Stimulated activated effector memory CD8-positive, alpha-beta T cell treated with anti-CD3 and anti-CD28 coated beads, Interleukin-12 subunit alpha, Interleukin-12 subunit beta, amount 100 ng/mL, for 72 hours (primary cell): ENCODE measurements at places on chromosomes 6 and 20.

GRCh38 chr6:157169656-157170055 lies 153.7 kb downstream of the TMEM242 start:
- DNase-seq = no peak

- DNase-seq = no peak
These were observed 26.8 kb downstream of the MANBAL start for GRCh38 chr20:37316116-37316774.

GRCh38 chr6:98830146-98830545 lies 4.2 kb upstream of the POU3F2 start:
- no peak for DNase-seq

- no peak for DNase-seq
These were observed 54.9 kb upstream of the CD93 start for GRCh38 chr20:23140991-23141390.

GRCh38 chr6:27188061-27188884 lies 59.2 kb upstream of the PRSS16 start:
- peak; percentile 81 for DNase-seq

- no peak for DNase-seq
These were observed 3.6 kb upstream of the MAS1 start for GRCh38 chr6:159887146-159887545.

DNA sequence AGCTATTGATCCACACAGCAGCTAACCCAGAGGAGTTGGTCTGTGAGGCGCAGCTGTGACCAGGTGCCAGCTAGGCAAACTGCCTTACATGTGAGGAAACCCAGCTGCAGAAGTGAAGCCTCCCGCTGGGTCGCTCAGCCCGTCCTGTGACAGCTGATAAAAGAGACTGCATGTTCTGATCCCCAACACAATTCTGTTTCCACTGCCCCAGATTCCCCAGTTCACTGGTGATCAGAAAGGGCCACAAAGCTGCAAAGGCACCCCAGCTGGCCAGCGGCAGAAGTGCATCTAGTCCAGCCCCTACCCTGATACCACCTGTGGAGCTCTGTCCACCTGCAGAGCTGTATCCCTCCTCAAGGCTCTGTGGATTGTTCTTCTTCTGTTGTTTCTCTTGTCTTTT lies 64.5 kb downstream of the CTNNBL1 start:
- no peak for DNase-seq

DNA sequence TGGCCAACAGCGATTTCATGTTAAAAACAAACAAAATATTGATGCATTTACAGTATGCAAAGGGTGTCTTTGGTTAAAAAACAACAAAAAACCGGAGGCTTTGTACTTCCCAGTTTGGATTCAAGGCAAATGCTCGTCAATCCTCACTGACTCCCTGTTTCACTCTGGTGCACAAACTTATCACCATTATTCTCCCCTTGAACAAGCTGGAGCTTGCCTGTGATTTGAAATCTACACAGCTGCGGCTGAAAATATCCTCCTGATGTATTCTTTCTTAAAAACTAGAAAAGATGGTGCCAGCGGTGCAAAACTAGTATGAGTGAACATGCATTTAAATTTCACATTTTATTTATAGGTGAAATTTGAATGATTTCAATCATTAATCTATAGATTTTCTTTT lies 3.3 kb downstream of the PERP start:
- DNase-seq = no peak

- DNase-seq = peak; percentile 14
These were observed 765 bp upstream of the GMDS start for GRCh38 chr6:2245877-2246863.

DNA sequence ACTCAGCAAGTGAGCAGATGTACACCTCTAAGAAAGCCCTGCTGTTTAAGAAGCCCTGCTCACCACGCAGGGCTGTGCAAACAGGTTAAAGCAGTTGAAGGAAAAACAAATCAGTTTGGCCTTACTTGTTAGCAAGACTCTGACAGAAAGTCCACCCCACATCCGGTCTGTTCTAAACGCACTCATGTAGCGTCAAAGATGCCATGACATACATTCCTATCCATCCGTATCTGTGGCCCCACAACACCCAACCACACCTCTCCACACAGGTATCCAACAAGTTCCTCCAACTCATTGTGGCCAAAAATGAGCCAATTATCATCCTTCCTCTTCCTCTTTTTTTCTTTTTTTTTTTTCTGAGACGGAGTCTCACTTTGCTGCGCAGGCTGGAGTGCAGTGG lies 22.8 kb upstream of the RAB22A start:
- peak; percentile 29 for DNase-seq

DNA sequence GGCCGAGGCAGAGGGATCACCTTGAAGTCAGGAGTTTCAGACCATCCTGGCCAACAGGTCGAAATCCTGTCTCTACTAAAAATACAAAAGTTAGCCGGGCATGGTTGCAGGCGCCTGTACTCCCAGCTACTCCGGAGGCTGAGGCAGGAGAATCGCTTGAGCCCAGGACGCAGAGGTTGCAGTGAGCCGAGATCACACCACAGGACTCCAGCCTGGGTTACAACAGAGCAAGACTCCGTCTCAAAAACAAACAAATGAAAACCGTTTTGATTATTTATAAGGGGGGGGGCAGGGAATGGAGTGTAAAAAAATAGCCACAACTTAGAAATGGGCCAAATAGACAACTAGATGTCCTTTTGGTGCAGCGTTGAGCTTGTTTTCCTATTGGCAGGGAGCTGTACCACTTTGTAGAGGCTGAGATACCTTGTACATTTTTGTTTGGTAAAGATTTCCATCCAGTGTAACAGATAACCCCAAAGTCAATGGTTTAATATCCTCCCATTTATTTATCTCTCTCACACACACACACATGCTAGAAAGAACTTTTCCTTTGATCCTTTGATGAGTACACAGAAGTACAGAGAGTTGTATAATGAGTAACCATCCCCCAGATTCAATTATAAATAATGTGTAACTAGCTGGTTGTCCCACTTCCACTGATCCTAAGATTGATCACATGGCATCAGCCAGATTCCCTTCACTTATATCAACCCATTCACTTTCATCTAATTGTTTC lies 477.5 kb downstream of the PRKN start:
- no peak for DNase-seq

GRCh38 chr6:72417759-72418158 lies 204.1 kb upstream of the KCNQ5 start:
- no peak for DNase-seq

- no peak for DNase-seq
These were observed 40.2 kb upstream of the SAMHD1 start for GRCh38 chr20:36991703-36992102.

DNA sequence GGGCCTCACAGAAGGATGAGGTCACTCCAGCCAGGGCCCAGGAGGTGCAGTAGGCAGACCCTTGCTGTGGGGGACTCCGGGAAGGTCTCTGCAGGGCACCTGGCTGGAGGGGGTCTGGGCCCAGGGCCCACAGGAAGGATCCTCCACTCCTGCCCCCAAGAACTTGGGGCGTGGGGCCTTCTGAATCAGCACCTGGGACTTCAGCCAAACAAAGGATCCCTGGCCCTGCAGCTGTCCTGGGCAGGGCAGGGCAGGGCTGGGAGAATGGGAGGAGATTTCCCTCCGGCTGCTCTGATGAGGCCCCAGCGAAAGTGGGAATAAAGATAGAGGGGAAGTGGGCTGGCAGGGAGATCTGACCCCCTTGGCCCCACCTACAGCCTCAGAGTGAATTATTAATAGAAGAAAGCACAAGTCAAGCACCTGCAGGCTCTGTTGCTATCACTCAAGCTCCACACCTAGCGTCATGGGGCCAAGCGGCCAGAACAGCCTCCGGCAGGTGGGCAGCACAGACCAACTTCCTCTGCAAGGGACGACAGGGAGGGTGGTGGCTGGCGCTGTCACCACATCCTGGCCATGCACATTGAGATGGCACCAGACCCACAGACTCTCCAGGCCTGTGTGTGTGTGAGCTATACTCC lies 61.6 kb upstream of the MRPS10 start:
- no peak for DNase-seq

- no peak for DNase-seq
These were observed 117.9 kb downstream of the JAG1 start for GRCh38 chr20:10555865-10556308.

- DNase-seq = no peak
These were observed 15.2 kb downstream of the RSPH4A start for GRCh38 chr6:116631379-116631990.

DNA sequence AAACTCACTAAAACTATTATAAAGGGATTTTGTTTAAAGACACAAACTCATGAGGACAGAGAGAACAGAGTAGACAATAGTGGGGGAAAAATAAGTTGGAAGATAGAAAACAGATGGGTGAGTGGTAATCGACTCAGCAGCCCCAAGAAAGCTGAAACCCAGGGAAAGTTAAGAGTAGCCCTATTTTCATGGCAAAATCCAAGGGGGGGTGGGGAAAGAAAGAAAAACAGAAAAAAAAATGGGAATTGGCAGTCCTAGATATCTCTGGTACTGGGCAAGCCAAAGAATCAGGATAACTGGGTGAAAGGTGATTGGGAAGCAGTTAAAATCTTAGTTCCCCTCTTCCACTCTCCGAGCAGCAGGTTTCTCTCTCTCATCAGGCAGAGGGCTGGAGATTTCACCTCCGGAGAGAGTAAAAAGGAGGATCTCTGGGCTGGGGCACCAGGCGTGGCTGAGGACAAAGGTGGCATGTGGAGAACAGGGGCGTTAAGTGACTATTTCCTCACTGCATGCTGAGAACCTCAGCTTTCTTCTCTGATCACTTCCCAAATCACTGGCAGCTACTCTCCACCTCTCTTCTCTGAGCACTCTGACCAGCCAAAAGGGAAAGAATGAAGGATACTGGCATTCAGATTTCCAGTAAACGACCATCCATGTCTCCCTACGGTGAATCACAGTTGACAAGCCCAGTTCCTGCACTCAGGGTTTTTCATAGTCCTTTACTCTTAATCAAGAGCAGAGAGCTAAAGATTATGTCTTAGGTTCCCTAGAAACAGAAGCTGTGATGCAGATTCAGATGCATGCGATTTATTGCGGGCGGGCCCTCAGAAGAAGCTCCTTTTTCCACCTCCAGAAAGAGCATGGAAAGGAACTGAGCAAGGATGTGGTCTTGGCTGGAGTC lies 7.3 kb upstream of the RNF24 start:
- no peak for DNase-seq

DNA sequence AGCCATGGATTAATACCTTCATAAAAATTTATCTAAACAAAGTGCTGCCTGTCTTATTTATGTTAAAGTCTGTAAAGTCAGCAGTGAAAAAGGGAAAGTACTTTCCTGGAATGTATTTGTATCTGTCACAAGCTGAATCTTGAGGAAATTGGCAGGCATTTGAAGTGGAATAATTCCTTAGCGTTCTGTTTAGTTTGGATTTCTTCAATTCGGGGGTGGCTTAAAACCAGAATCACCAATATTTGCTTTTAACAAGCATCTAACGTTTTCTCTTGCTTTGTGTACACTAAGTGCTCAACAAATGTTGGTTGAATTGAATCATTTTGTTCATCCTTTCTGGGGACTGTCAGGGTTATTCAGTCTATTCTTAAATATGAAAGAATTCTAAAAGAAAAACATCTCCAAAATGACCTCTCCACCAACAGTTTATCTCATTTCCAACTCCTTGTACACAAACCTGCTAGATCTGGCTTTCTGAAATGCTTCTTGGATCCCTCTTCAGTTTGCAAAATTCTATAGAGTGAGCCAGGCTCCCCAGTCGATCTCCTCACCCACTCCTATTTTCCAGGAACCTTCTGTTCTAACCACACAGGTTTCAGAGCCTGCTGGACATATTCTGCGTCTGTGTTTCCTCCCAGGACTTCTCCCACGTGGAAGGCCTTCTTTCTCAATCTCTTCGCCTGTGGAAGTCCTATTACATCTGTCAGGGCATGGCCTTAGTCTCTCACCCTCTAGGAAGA lies 2.0 kb upstream of the NPEPL1 start:
- DNase-seq = no peak

DNA sequence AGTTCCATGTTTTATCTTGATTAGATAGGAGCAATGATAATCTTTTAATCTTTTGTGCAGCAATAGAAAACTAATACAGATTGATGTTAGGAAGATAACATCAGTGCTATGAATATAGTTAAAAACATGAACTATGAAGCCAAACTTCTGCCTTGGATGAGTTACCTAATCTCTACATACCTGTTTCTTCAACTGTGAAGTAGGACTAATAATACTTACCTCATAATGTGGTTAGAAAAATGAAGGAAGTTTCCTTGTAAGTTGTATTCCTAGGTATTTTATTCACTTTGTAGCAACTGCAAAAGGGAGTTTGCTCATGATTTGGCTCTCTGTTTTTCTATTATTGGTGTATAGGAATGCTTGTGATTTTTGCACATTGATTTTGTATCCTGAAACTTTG lies 111.9 kb downstream of the FRK start:
- DNase-seq = no peak

DNA sequence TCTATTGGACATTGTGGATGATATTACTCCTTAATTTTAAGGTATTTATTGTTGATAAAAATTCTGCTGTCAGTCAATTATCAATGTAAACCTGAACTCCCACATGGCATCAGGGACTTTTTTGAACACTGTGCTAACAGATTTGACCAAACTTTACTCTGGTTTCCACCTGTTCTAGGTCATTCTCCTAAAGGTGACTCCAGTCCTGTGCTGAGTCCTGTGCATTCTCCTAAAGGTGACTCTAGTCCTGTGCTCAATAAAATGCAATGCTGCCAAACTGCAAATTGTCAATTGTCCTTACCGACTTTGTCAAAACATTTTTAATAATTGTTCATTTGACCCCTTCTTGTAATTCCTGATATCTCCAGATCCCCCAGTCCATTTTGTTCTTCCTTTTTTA lies 408.4 kb upstream of the EPHA7 start:
- DNase-seq = no peak

DNA sequence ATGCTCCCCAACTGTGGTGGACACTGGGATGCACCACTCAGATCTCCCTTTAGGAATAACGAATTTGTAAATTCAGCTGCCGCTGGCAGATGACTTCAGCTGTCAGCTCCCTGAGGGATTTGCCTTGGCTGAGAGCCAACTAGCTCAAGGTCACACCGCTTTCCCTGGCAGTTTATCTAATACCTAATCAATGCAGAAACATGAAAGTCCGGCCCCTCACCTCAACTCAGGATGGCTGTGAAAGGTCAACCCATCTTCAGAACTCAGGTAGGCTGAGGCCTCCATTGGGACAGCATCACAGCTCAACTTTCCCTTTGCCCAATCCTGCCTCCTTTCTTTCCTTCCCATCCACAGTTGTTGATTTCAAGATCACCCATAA lies 22.8 kb upstream of the SCGN start:
- DNase-seq = no peak

DNA sequence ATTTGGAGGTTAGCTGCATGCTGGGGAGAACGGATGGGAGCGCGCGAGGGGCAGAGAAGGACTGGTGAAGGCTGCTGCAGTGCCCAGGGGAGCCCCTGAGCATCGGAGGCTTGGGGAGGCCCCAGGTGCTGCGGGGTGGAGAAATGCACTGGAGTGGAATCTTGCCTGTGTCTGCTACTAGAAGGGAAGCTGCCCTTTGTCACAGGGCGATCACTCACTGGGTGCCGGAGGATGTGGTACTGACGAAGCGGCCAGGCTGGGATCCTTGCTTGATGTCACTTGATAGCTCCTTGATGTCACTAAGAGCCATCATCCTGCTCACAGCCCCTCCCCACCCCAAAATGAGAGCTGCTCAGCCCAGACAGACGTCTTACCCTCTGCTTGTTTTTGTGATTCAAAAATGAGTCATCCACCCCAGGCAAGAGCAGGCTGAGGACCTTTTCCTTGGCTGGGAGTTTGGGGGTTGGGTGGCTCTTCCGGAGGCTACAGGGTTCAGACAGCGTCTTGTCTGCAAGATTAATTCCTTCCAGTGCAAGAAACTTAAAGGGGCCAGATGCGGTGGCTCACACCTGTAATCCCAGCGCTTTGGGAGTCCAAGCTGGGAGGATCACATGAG lies 62.6 kb upstream of the PMEPA1 start:
- DNase-seq = no peak
